Neural cell (in vitro differentiated cells): ENCODE measurements at places on chromosomes 1 and 21. TPM values are rescaled to one million over a fixed set of nuclear protein-coding genes. Genes with fewer than 3 reads are reported as not detected.

Gene AGT
- polyA plus RNA-seq, result not detected in 2 replicates

Gene TAS1R1
- not detected in 2 replicates for polyA plus RNA-seq

Gene SAMD13
- 14.9 and 20.0 TPM in 2 replicates for polyA plus RNA-seq

Gene SH2D2A
- not detected in 2 replicates for polyA plus RNA-seq

Gene TGFB2
- 0.10 and 0.16 TPM in 2 replicates for polyA plus RNA-seq

Gene CD48
- not detected in 2 replicates for polyA plus RNA-seq

Gene EIF3I
- polyA plus RNA-seq, result 158 and 174 TPM in 2 replicates

Gene SYCP1
- not detected in 2 replicates for polyA plus RNA-seq

Gene SMCP
- not detected in 2 replicates for polyA plus RNA-seq
